ENCODE measurements at places on chromosomes 11 and 22.

DNA sequence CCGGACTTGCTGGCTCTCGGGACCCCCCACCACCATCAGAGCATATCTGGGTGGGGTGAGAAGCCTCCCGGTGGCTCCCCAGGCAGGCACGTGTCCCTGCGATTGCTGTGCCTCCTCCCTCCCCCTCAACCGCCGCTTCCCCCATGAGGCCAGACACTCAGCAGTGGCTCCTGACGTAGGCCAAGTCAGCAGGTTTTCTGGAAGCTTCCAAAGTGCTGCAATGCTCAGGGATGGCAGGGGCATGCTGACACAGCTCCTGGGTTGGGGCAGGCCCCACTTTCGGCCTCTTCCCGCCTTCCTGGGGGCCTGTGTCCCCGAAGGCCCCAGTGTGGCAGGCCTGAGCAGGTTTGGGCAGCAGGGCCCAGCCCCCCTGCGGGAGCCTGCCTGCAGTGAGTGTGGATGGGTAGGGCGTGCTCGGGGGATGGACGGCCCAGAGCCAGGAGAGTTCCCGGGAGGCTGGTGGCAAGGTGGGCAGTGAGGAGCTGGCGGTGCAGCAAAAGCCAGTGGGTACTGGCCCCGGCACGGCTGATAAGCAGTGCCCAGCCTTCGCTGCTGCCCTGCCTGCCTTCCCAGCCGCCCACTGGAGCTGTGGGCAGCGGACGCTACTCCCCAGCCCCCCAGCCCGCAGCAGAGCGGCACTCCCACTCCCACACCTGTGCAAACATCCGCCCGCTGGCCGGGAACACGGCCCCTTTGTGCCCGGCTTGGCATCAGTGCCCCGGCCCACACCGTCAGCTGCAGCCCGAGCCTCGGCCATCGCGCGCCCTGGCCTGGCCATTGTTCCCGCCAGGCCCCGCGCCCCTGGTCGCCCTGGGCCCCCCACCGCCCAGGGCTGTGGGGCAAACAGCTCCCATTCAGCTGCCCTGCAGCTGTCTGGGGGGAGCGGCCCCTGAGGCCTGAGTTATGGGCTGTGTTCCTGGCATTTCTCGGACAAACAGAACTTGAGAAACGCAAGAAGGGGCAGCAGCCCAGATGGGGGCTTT, 125.0 kb downstream of the KCNQ1OT1 start:
- DNase-seq, result no peak

GRCh38 chr22:20292108-20292507, 24.0 kb upstream of the RTN4R start:
- no peak for DNase-seq

DNA sequence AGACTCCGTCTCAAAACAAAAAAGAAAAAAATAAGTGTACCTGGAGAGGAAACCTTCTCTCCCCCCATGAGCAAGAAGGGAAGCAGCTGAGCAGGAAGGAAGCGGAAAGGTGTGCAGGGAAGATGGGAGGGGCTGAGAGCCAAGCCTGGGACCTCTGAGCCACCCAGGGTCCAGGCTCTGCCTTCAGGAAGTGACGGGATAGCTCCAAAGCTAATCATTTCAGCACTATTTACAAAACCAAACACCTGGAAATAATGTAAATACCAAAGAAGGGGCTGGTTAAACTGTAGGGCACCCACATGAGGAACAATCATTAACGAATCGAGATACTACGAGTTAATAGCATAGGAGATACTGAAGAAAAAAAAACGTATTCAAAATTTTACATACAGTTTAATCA, 27.9 kb downstream of the ARRB1 start:
- no peak for DNase-seq

- no peak for DNase-seq
Measured at GRCh38 chr22:17106161-17106784, 14.9 kb downstream of the TMEM121B start.

- no peak for DNase-seq
Measured at GRCh38 chr11:19370100-19370861, 129.5 kb upstream of the E2F8 start.

DNA sequence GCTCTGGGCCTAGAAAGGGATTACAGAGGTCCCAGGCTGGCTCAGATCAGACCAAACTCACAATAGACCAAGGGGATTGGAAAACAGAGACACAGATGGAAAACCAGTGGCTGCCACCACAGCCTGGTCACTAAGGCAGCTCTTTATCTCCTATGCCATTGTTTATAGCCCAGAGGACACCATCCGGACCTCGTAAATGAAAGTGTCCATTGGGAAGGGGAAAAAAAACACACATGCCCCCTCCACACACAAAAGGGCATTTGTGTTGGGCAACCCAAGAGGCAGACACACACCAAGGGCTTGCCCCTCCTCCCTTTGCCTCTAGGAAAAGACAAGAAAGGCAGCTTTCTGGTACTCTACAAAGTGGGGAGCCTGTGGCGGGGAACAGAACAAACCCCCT, 85.9 kb downstream of the GAB2 start:
- DNase-seq, result no peak

GRCh38 chr11:111177037-111177871, 68.3 kb upstream of the POU2AF2 start:
- no peak for DNase-seq

DNA sequence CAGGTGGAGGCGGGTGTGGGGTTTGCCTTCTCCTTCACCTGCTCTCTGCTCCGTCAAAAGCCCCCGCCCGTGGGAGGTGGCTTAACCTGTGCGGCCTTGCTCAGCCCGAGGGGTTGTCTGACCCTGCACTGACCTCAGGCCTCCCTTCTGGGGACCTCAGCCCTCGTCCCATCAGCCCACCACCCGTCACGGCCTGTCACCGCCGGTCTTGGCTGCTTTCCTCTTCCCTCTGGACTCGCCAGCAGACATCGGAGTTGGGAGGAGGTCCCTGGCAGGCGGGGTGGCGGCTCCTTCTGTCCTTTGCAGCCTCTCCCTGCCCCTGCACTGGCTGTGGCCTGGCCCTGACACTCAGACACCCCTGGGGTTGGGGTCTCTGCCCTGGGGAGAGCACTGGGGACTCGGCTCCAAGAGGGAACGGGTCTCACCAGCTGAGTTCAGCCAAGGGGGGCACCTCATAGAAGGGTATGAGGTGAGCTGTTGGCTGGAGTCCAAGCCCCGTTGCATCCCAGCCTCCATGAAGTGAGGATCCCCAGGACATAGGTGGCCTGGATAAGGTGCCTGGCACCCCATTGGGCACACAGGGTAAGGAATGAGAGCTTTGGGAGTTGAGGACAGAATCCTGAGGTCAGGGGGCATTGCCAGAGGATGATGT, 999.6 kb downstream of the BRD1 start:
- DNase-seq, result no peak

GRCh38 chr11:6813656-6814055, 14.2 kb upstream of the OR6A2 start:
- no peak for DNase-seq

- no peak for DNase-seq
Measured at GRCh38 chr11:18853086-18853720, 61.6 kb upstream of the PTPN5 start.

DNA sequence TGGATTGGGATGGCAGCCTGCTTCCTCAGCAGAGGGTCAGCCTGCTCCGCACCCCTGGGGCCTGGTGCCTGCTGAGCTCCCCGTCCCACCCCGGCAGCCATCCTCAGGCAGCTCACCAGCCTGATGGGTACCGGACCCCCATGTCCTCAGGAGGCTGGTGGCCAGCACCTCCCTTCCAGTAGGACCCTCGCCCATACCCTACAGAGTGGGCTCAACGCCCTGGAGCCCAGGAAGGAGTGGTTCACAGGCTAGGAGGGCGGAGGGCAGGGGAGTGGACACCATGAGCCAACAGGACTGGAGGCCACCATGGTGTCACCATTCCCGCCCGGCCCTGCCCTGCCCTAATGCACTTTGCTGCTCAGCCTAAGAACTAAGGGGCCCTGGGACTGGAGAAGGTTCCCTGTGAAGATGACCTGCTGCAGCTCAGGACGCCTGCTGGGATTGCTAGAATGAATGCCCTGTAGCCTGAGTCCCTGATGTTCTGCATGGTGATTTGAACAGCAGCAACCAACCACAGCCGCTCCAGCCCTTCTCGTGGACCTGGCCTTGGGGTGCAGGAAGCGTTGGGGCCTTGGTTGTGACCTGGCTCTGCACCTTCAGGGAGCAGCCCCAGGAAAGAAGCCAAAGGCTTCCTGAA, 1080.8 kb downstream of the BRD1 start:
- DNase-seq, result no peak

DNA sequence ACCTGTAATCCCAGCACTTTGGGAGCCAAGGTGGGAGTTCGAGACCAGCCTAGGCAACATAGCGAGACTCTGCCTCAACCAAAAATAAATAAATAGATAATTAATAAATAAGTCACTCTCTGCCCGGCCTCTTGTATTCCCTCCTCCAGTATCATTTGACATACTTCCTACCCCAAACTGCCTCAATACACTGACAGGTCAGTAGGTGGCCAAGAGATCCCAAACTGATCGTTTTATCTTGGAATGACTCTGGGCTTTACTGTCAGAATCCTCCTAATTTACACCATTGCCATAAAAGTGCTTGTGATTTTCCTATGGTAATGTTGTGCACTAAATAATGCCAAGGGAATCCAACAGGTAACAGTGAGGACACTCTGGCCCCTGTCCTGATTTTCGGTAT, 94.2 kb downstream of the PDHX start:
- DNase-seq, result no peak

DNA sequence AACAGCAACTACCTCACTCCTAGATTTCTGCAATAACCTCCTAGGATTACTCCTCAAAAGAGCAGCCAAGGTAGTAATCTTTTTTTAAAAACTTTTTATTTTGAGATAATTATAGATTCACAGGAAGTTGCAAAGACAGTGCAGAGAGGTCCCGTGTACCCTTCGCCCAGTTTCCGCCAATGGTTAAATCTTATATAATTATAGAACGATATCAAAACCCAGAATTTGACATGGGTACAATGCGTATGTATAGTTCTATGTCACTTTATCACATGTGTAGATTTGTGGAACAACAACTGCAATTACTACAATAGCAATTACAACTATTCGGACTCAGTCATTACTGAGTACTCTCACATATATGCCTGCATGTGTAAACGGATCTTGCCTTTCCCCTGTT, 94.8 kb upstream of the APOA1 start:
- DNase-seq, result no peak

- no peak for DNase-seq
Measured at GRCh38 chr22:37985751-37986281, 1.5 kb upstream of the SOX10 start.

GRCh38 chr22:22167791-22168189, 76.8 kb upstream of the VPREB1 start:
- no peak for DNase-seq

DNA sequence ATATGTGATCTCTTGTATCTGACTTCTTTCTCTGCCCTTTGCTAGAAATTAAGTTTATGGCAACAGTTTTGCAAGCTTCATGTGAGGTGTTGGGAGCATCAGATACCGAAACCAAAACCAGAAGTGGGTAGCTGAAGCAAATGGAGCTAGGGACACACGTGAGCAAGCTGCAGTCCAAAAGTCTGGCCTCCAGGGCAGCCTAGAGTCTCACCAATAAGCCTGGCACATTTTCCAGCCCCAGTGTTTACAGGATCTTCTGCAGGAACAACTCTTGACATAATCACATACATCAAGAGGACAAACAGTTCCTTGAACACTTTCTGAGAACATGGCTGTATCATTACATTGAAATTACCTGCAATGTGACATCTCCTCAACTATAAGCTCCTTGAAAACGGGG, 114.1 kb downstream of the LARGE1 start:
- no peak for DNase-seq

DNA sequence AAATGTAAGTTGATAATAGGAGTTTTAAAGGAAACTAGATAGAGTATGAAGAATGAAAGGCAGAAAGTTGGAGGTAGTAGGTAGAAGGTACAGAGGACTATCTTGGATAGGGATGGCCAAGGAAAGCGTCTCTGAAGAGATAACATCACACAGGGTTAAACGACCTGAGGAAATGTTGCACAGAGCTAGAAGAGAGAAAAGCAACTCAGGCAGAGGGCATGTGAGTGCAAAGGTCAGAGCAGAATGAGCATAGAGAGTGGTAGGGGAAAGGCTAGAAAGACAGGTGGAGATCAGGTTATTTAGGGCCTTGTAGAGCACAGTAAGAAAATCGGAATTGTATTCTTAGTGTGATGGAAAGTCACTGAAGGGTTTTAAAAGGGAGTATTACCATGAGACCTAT, 232.0 kb downstream of the SOX6 start:
- no peak for DNase-seq

GRCh38 chr11:1549338-1550330, 22.4 kb downstream of the DUSP8 start:
- no peak for DNase-seq

- no peak for DNase-seq
Measured at GRCh38 chr11:36478700-36479329, 31.3 kb downstream of the TRAF6 start.

DNA sequence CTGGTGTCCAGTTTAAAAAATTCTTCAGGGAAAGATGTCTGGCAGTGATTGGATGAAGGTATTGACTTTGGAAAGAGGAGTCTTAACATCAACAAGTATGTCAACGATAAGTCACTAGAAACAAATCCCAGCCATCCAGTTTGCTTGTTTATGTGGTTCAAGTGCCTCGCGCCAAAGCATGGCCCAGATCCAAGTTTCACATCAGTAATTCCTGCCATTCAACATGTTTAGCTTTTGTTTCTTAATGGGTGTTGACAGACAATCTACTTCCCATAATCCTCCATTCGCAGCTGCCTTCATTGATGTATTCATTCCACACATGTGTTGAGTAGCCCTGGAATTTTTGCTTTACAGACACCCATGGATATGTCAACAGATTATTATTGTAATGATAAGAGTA, 77.8 kb downstream of the UBASH3B start:
- DNase-seq, result no peak

GRCh38 chr11:57069942-57070341, 81.2 kb downstream of the OR5AK2 start:
- DNase-seq, result no peak

- DNase-seq, result no peak
Measured at GRCh38 chr11:122140500-122140899, 24.5 kb upstream of the BLID start.

- no peak for DNase-seq
Measured at GRCh38 chr11:128667873-128668272, 26.0 kb upstream of the FLI1 start.

DNA sequence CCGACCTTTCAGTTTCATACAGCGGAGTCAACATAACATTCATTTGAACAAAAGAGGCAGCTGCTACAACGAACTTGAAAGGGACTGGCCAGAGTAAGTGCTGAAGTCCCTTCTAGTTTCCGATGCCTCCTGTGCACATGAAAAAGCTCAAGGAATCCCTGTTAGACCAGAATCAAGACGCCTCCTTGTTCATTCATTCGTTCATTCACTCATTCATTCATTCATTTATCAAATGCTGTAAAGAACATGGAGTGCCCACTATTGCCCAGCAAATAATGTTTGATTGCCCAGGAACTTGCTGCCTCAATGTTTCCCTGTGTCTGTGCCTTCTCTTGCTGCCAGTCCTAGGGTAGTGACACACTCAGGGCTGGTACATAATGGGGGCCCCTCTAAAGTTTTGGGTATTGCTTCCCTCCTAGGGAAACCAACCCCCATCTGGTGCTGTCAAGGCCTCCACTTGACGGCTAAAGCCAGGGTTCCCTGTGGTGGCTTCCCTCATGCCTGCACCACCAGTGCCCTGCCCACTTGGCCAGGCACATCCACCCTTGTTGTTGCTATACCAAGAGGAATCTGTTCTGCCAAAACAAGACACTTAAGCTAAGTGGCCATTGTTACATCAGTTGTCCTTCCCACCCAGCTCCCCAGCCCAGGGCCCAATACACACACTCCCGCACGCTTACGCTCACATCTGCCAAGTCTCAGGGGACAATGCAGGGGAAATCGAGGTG, 3.8 kb downstream of the TMPRSS13 start:
- no peak for DNase-seq

GRCh38 chr11:60208146-60208895, 25.4 kb upstream of the MS4A6A start:
- no peak for DNase-seq

GRCh38 chr22:17795661-17796548, 21.6 kb upstream of the BID start:
- no peak for DNase-seq
